ENCODE measurements at places on chromosomes 13 and 19. TPM values are rescaled to one million over a fixed set of nuclear protein-coding genes. Genes with fewer than 3 reads are reported as not detected.

Gene LSR
- total RNA-seq, result 0.29 TPM

Gene CASP14
- not detected for total RNA-seq

Gene ERICH6B
- total RNA-seq, result not detected

GRCh38 chr13:38575427-38575826, 111.5 kb upstream of the FREM2 start:
- DNase-seq, result no peak

- DNase-seq, result no peak
These were observed 13.9 kb downstream of the PALM start for GRCh38 chr19:722553-723101.

DNA sequence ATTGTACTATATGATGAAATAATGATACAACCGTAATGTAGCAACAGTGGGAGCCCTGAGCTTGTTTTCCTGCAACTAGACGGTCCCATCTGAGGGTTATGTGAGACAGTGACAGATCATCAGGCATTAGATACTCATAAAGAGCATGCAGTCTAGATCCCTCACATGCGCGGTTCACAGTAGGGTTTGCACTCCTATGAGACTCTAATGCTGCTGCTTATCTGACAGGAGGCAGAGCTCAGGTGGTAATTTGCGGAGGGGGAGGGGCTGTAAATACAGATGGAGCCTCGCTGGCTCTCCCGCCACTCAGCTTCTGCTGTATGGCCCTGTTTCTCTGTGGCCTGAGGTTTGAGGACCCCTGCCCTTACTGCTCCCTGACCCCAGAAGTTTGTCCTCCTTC, 13.7 kb downstream of the EPHX3 start:
- no peak for DNase-seq

Data from osteocyte (in vitro differentiated cells).